ENCODE measurements at places on chromosomes 7 and 10.

DNA sequence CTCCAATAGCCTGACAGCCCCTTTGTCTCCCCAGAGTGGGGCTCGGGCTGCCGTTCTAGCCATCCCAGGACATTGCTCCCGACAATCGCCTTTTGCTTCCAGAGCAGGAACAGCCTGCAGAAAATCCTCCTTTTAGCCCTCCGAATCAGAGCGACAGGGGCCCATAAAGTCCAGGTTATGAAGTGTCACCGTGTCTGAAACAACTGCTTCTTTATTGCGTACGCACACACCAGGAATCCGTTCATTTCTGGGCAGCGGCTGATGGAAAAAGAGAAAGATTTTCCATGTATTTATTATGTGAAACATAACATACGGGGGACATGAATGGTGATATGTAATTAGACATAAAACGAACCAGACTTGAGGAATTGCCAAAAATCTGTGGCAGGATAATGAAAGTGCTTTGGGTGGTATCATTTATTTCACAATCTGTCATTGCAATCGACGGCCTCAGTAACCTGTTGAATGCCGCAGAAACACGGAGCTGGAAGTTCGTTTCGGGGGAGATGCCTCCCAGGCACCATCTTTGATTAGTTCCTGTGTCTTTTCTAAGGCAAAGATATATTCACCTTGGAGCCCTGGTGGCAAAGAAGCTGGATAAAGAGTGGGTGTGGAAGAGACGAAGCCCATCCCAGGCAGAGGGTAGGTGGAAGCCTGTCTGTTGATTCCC lies 48.1 kb downstream of the FAM241B start:
- DNase-seq = no peak

GRCh38 chr7:12377406-12377805 lies 26.3 kb downstream of the VWDE start:
- no peak for DNase-seq

- no peak for DNase-seq
Observed at GRCh38 chr10:33381451-33382215, 47.2 kb upstream of the NRP1 start.

GRCh38 chr7:29345590-29345989 lies 151.0 kb downstream of the CHN2 start:
- DNase-seq = no peak

DNA sequence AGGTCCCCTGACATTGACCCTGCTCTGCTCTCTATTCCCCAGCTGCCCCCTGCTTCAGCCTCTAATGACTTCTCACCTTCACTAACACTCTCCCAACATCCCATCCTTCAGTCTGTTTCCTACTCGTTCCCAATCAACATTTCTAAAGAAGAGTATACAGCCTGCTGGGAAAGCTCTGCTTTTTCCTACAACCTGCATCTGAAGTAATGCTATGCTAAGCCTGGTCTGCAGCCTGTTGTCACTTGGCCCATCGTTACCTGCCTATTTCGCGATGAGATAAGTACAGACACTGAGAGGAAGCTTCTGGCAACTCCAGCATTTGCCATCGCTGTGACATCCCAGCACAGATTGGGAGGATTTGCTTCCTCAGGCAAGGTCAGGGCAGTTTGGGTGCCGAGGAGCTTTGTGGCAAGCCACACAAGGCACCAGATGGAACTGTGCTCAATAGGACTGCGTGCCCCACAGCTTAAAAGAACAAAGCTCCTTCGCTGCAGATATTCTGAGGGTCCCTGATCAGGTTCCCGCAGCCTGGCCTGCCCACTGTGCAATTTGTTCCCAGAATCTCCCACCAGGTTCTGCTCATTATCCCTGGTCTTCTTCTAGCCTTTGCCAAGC lies 51.4 kb downstream of the PKD1L1 start:
- DNase-seq = no peak
